Activated T-cell treated with anti-CD3 and anti-CD28 coated beads, Interleukin-2, amount 50 U/mL, for 1 hour (primary cell): ENCODE measurements at places on chromosomes 4 and X.

- DNase-seq = no peak
Measured at GRCh38 chrX:122203399-122203798, 980.7 kb upstream of the GRIA3 start.

DNA sequence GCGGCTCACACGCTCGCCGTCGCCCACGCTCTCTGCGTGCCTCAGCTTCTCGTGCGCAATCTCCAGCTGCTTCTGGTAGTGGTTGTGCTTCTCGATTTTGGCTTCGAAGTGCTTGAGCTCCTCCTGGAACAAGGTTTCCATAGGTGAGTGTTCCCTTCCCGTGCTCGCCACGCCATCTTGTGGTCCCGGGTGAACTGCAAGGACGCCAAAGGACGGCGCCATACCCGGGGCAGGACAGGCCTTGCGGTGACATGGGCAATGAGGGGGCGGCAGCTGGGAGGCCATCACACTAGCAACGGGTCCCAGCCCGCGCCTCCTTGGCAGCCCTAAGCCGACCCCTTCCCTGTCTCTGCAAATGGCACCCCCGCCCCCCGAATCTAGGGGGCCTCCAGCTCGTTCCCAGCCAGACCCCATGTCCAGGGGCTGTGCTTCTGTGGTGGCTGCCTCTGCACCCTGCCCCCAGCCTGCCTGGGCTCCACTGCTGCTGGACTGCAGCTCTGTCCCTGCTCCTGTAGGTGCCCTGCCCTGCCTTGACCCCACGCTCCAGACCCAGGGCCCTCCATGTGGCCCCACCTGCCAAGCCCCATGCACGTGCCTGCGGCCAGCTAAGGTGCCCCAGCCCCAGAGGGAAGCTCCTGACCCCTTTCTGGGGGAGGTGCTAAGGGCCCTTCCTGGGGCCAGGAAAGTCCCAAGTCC lies 17.3 kb downstream of the LRPAP1 start:
- no peak for DNase-seq

DNA sequence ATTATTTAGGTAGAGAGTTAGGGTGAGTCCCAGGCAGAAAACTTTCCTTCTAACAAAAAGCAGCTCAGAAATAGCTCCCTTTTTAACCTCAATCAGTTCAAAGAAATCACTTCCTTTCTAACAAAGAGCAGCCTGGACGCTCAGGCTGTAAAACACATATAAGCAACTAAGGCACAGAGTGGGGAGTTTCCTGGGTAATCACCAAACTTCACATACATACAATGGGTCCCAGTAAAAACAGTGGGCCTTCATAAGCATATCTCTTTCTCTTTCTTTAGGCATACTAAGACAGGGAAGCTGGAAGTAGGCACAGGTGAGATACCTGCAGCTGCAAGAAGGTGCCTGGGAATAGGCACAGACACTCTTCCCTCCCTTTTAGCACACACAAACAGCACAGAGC lies 4.9 kb upstream of the NAF1 start:
- DNase-seq = no peak

DNA sequence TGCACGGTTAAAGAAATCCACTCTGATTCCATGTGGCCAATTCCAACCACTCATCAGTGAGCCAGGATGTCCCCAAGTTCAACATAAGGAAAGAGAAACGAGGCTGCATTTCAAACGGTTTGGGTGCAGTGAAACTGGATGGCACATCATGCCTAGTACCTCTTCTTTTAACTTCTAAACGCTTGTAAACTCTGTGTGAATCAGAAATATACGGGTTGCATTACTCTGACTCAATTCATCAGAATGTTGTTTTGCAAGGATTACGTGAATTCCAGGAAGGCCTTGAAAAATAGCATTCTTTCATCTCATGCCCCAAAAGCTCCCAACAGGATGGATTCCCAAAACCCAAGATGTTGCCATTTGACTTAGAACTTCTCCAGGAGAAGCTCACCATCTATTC lies 270.4 kb downstream of the LDB2 start:
- no peak for DNase-seq

- DNase-seq = no peak
Measured at GRCh38 chr4:21411086-21411485, 537.5 kb downstream of the KCNIP4 start.

DNA sequence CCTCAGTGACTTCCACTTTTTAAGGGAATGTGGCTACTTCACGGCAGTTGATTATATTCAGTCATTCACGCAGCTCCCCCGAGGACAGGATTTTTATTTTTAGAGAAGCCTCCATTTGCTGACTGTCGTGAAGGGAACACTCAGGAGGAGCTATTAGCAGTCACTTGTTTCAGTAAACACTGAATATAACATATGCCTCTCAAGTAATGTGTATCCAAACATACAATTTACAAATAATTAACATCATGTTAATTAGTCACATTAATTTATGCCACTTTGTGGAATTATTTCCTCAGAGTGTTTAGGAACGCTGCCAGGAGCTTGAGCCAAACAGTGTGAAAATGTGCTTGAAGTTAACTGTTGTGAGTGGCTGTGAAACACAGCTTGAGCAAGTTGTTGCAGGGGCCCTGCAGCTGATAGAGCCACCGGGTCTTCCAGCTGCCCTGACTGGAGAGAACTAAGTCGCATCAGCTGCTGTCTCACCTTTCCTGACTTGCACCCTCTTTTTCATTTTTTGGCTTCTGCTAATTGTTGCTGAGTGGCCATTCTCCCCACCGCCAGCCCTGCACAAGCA lies 245.6 kb downstream of the LDB2 start:
- no peak for DNase-seq

DNA sequence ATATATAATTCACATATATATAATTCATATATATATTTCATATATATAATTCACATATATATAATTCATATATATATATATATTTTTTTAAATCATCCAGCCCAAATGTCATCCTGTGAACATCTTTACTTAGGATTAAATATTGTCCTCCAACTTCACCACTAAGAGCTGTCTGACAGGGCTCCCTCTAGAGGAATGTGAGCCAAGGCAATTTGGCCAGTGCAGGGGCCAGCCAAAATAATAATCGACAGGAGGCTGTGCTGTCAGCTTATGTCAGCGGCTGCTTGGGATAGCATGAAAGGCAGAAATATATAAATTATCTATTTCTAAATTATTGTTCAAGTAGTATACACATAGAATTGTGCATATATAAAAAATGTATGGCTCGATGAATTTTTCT lies 29.5 kb downstream of the EGFL6 start:
- no peak for DNase-seq

DNA sequence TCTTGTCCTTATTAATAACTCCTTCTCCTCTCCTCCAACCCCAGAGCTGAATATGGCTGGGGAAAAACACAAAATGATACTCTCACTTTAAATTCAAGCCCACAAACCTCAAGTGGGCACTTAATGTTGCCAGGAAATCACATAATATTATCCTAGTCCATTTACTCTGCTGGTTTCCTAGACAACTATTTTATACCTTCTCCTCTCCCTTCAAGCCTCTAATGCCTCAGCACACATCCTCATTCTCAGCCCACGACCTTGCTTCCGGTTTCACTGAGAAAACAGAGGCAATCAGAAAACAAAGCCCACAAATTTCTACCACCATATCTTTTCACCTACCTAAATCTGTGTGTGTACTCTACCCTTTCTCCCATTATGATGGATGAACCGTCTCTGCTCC lies 12.1 kb upstream of the CLCN5 start:
- no peak for DNase-seq
